ENCODE measurements at places on chromosomes 3 and 15.
A peak's percentile ranks its signal among the peaks of the same experiment; 100 is the strongest.

DNA sequence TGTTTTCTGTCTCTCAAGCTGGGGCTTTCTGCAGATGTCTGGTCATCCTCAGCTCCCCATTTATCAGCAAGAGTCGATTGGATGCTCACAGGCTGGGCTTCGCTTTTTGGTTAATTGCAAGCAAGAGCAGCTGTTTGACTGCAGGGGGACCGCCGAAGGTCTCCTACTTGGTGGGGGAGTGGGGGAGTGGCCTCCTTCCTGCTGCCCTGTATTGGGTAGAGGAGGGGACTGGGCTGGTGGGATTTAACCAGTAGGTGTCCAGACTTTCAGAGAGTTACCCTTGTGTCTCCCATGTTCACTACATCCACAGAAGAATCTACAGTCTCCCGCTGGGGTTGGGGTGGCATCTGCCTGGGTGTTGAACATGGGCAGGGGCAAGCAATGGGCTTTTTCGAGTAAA lies 78.7 kb downstream of the PLXNA1 start:
- no peak for DNase-seq

DNA sequence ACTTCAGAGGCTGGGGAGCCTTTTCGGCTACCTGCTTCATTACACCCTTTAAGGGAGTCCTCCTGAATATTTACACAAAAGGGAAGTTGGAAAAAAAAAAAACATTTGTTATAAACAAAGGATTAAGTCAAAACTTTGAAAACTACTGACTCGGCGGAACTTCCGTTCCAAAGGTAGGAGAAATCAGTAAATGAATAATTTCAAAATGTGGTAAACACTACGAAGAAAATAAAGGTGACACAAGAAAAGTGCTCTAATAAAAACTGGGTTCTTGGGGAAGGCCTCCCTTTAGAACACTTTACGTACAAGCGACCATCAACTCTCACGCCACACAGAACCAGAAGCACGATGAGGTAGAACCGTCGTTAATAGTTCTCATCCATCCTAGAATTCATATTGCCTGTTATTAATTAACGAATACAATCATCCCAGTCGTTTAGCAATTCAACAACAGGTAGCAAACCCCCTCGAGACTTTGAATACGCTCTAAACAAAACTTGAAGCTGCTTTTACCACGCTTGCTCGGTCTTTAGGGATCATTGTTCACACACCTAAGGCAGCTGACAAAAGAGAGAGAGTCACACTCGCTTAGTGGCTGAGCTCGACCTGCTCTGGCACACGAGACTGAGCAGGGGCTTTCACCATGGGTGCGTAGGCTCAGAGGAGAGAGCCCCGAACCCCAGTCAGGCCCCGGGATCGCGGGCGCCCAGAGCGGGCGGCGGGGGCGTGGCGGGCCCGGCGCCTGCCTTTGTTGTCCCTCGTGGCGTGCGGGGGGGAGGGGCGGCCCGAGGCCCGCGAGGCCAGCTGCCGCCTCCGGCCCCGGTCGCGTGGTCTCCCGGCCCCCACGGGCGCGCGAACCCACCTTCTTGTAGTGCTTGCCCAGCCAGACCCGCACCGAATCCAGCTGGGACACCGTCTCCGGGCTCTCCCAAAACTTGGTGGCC lies 680 bp downstream of the SMARCC1 start:
- peak; percentile 68 for DNase-seq

DNA sequence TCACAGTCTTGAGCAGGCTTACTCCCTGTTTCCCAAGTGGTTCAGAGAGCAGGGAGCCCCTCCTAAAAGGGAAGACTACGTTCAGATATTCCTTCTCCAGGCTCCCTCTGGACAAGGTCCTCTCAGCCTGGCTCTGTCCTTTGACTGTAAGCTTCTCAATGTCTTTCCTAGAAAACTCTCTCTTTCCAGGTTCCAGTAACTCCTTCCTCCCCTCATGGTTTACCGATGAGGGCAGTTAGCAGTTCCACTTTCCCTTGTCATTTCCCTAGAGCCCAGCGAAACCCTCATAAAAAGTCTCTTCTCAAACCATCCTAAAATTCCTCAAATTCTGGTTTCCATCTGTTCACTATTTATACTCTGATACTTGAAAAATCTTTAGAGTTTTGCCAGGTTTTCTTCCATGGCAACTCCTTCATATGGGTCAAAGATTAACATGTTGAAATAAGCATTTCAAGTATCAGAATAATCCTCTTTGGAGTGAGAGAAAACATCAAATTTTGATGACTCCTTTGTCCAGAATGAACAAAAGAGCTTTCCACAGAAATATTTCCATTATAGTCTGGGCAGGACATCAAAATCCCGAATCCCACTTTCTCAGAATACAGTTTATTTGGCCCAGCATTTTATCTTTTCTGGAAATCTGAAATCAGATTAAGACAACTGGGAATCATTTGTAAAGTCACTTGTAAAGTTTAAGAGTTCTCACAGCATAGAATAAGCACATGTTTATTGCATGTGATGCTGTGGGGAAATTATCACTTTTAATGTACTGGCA lies 599.4 kb downstream of the UNC13C start:
- no peak for DNase-seq

DNA sequence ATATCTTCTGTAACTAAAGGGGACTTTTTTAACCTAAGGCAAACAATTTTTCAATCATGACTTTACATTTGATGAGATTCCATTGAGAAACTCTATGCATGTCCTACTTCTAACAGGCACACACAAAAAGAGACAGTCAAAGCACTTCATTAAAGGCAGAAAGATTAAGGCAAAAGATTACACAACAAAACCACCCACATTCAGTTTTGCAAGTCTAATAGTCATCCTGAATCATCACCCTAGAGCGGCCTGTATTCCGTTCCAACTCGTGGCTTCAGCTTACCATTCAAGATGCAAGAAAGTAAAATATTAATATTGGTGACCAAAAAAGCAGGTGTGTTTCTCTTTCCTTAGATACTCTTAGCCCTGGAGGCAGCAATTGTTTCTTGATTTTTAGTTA lies 205.9 kb downstream of the P3H2 start:
- no peak for DNase-seq

GRCh38 chr3:153749070-153749610 lies 372.1 kb upstream of the ARHGEF26 start:
- no peak for DNase-seq

DNA sequence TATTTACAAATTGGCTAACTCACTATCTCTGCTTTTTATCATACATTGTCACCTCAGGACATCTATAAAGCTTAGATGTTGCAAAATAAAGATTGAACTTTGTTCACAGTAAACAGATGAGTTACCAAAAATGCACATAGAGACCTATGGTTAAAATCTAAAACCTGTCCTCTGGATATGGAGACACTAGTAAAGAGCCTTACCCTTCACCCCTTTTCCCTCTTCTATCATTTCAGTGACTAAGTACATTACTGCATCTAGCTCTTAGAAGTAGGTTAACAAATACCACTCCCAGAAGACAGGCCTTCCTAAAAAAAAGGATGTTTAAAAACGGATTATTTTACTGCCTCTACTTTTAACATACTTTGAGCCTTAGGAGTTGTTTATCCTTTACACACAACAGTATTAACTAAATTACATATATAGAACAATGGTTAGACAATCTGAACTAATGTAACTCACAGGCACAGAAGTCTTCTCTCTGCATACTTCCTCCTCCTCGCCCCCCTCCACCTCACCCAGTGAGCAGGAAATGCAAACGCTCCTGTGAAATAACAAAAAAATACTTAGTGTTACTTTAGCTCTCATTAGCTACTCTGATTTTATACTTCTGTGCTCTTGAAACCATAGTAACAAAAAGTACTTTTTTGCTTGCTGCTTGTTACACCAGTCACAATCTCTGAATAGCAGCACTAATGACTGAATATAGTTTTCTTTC lies 23.3 kb downstream of the IREB2 start:
- peak; percentile 43 for DNase-seq

GRCh38 chr3:138960417-138960852 lies 13.4 kb downstream of the FOXL2NB start:
- DNase-seq: no peak

DNA sequence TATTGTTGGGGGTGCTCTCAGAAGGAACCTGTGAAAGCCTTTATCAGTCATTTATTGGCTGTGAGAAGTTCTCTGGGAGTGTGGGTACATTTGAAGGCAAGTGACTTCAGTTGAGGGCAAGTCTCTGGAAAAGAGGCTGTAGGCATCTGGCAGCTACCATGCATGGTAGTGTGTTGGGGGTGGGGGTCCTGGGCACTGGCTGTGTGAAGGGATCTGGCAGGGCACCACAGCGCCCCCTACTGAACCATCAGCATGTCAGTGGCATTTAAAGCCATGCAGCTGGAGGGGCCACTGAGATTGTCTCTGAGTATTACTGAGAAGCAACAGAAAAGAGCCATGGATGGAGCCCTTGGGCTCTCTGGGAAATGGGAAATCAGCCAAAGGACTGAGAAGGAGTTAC lies 30.6 kb downstream of the CRTAP start:
- peak; percentile 20 for DNase-seq
